ENCODE measurements at places on chromosomes 1 and 21. TPM values are rescaled to one million over a fixed set of nuclear protein-coding genes. Genes with fewer than 3 reads are reported as not detected.

DNA sequence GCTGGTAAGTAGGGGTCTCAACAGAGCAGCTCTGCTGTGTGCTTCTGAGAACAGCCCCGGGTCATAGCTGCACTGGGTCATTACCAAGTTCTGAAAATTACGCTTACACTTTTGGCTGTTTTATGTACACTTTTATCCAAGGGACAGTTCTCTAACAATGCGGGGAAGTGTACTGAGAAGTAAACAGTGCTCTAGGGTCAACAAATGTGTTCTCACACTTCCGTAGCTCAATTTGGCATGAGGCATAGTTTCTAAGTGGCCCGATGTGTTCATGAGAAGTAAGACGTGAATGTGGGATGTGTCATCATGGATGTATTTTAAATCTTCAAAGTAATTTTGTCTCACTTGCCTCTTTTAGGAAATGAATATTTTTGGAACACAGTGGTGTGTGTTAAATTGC lies 10.9 kb upstream of the VAMP3 start:
- DNase-seq, result no peak

FCRL6 gene
- total RNA-seq, result not detected

CASZ1 gene
- 20.8 TPM for total RNA-seq

- DNase-seq, result no peak
Observed at GRCh38 chr1:59029411-59030167, 245.7 kb upstream of the JUN start.

- DNase-seq, result no peak
Observed at GRCh38 chr1:25031601-25031965, 101.5 kb upstream of the RUNX3 start.

DNA sequence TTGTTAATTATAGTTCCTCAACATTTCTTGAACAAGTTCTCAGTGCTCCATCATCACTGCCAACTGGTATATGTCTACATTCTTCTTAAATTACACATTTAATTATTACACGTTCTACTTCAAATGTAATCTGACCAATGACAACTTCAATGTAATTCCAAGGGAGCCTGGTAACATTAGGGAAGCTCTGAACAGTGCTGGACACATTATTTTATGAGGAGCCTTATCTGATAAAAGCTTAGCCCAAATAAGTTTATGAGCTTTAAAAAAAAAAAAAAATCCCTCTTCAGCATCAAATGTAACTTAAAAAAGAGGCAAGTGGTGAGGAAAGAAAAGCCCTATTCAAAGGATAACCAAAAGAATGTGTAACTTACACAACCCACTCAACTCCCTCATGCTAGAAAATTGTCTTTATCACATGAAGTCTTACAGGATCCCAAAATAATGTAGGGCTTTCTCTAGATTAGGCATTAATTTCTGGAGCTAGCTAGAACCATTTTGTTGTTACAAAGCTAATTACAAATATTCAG lies 35.2 kb upstream of the ABCA4 start:
- DNase-seq, result no peak

NUP210L gene
- total RNA-seq, result not detected

BLACAT1 gene
- total RNA-seq, result not detected

DNA sequence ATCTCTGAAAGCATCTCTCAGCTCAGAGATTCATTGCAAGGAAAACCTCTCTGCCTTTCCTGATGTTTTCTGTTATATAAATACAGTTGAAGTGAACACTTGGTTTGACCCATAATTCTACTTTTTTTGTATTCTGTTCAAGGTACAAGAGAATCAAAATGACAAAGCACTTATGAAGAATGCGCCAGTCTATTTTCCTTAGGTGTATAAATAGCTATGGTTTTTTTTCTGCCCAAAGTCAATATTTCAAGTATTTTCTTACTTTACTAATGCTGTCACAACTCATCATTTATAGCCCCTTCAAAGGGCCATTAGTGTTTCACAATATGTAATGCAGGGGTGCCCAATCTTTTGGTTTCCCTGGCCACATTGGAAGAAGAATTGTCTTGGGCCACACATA lies 142.5 kb upstream of the C1orf105 start:
- DNase-seq, result no peak

TMEM234 gene
- total RNA-seq, result 10.1 TPM

DNA sequence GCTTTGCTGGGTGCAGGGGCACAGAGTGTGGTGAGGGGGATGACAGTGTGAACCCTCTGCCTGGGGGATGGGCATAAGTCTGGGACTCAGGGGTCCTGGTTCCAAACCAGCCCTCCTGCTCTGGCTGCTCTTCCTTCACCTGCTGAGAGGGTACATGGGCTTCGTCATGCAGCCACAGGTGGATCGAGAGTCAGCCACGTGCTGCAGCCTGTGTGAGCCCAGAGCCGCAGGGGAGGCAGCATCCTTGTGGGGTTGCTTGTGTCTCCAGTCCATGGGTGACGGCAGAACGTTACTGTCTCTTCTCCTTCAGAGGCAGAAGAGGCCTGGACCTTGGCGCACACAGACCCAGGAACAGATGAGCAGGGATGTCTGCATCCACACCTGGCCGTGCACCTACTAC lies 12.1 kb downstream of the SNAP47 start:
- no peak for DNase-seq

GRCh38 chr1:162191396-162192305 lies 122.2 kb downstream of the NOS1AP start:
- no peak for DNase-seq

DNA sequence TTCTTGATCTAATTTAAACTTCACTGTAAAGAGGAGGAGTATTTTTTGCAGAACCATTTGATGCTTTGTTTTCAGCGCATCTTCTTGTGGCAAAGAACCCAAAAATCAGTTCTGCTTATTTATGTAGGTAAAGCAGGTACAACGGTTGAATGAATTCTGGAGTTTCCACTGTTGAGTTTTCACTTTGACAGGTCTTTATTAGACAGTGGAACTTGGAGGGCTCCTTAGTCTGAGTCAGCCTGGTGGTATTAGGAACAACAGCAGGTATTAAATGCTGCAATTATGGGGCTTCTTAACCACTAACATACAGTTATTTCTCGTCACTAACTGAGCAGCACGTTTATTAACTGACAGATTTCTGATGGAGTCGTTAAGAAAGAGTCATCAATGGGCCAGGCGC lies 1.2 kb downstream of the LRIG2 start:
- DNase-seq, result no peak

DNA sequence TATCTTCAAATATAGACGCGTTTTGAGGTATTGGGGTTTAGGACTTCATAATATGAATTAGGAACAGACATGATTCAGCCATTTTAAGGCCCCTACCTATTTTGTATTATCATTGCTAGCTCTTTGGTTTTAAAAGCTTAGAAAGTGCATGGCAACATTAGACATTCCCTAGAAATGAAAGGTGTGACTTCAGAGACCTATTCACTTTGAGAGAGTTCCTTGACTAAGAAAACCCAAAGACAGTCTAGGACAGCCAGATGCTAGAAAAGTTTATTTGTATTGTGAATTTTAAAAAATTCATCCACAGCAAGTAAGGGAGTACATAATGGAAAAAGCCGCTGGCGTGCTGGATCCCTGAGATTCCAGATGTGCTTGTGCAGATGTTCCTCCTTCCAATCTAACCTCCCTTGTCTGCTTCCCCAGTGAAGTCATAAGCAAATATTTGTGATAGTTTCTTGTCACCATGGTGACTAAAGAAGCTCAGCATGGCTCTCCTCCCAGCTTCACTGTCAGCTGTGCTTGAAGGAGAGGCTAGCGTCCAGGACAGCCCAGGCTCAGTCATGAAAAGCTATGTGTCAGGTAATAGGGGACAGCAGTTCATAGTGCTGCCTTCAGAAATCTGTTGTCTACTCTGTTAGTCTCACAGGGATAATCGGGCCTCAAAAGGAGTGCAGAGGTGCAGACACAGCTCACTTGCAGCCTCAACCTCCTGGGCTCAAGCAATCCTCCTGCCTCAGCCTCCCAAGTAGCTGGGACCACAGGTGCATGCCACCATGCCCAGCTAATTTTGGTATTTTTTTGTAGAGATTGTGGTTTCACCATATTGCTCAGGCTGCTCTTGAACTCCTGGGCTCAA lies 34.8 kb downstream of the KPNA6 start:
- DNase-seq, result peak; percentile 82

DNA sequence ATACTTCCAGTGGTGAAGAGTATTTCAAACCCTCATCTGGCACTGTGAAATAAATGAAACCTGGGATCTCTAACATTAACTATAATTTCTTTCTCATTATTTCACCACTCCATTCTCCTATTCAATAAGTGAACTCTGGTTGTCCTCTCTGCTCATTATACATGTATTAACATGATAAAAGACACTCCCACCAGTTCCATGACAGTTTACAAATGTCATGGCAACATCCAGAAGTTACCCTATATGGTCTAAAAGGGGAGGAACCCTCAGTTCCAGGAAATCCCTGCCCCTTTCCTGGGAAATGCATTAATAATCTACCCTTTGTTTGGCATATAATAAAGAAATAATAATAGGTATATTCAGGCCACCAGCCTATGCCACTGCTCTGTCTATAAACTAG lies 62.7 kb upstream of the BRINP3 start:
- DNase-seq, result no peak

GRCh38 chr1:220271706-220272046 lies 577 bp downstream of the RAB3GAP2 start:
- DNase-seq, result peak; percentile 36

- no peak for DNase-seq
Observed at GRCh38 chr1:165441166-165441880, 3.6 kb downstream of the RXRG start.

Measured in myocyte (in vitro differentiated cells).